ENCODE measurements at places on chromosomes 6 and 20.

GRCh38 chr20:36604952-36605398 is 604 bp upstream of the RAB5IF start:
- DNase-seq, result peak; percentile 49

- no peak for DNase-seq
These were observed 6.1 kb downstream of the MDFI start for GRCh38 chr6:41644297-41644879.

DNA sequence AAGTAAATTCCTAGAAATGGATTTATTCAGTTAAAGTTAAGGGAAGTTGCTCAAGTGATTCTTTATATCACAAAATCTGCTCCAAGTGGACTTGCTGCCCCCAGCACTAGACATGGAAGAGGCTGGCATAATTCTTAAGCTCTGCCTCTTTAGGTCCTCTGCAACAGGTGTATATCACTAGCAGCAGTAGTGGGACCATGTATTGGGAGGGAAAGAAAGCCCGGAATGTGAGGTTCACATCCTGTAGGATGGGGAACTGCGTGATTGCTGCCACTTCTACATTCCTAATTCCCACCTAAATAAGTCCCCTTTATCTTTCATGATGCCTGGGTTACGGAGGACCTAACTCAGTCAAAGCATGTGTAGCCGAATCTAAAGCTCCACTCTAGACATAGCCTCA is 13.2 kb downstream of the SPATS1 start:
- DNase-seq, result no peak

DNA sequence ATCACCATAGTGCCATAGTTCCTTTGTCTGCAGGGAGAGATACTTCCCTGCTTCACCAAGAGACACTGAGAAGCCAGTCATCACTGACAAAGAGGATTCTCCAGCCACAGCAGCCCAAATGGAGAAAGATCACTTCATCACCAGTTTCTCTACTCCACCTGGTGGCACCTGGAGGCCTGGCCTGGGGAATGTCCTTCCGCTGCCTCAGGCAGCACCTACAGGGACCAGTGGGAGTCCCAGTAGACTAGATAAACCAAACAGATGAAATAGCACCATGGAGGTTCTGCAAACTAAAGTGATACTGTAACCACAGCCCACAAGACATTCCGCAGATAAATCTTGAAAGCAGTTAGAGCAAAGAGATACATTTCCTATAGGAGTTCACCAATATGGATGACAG is 266.5 kb downstream of the C6orf118 start:
- no peak for DNase-seq

All from DMS153 (cell line).